ENCODE measurements at places on chromosomes 1 and 21. TPM values are rescaled to one million over a fixed set of nuclear protein-coding genes. Genes with fewer than 3 reads are reported as not detected.
A peak's percentile ranks its signal among the peaks of the same experiment; 100 is the strongest.

GRCh38 chr1:110460253-110461220, 9.6 kb downstream of the PROK1 start:
- H3K4me3 ChIP-seq, result no peak overlapping the region
- H3K36me3 ChIP-seq, result no peaks in the 10 kb centered on the region
- DNase-seq, result peak; percentile 78
- no peaks in the 10 kb centered on the region for H3K4me1 ChIP-seq
- H3K27ac ChIP-seq, result no peak overlapping the region

Gene SYNC
- not detected for total RNA-seq

- H3K4me3 ChIP-seq, result peak within 1 kb of the TSS; percentile 92
- peak within 1 kb of the TSS; percentile 90 for H3K27ac ChIP-seq
- H3K4me1 ChIP-seq, result peaks cover 25% of the 10 kb centered on the region
- DNase-seq, result peak; percentile 98
- H3K27me3 ChIP-seq, result no peaks in the 10 kb centered on the region
Measured at GRCh38 chr1:43946236-43947060, at the start of gene IPO13. Gene IPO13, plus strand, starts transcription at chr1:43946950. Its CDS starts 651 bp downstream, at chr1:43947601.

GRCh38 chr1:47930210-47930840, 66.9 kb downstream of the TRABD2B start:
- peaks cover 7% of the 10 kb centered on the region for H3K27me3 ChIP-seq
- no peaks in the 10 kb centered on the region for H3K36me3 ChIP-seq
- no peak overlapping the region for H3K27ac ChIP-seq
- no peak for DNase-seq
- no peak overlapping the region for H3K4me3 ChIP-seq
- no peaks in the 10 kb centered on the region for H3K4me1 ChIP-seq

Gene C4BPA
- total RNA-seq, result not detected

Gene SPRR2D
- not detected for total RNA-seq

DNA sequence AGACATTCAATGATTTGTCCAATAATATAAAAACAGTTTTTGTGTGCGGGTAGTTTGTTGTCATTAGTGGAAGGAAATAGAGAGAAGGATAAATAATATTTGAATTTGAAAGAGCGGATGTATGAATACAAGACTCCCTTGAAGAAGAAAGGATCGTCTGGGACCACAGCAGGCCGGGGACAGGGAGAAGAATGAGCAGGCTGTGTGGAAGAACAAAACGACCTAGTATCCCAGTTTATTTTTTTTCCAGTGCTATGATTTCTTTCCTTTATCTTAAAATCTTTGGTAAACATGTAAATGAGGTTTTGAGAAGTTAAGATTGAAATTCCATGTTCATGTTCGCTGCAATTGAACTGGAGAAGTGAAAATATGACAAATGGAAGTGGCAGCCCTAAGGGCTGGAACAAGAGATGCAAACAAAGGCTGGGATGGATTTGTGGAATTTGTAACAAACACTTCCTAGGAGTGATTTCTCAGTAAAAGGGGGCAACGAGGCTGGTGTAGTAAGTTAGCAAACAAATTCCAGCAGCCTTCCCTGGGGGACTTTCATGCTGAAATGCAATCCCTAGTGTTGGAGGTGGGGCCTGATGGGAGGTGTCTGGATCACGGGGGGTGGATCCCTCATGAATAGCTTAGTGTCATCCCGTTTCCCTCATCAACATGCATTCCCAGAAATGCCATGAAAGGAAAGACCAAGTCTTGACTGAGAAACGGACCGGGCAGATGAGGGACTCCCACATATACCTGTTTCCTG, 10.2 kb upstream of the IFI16 start:
- H3K27me3 ChIP-seq, result no peaks in the 10 kb centered on the region
- H3K4me3 ChIP-seq, result no peak overlapping the region
- peaks cover 3% of the 10 kb centered on the region for H3K36me3 ChIP-seq
- peaks cover 12% of the 10 kb centered on the region for H3K4me1 ChIP-seq

GRCh38 chr1:11147197-11147770, 41.9 kb upstream of the ANGPTL7 start:
- H3K4me1 ChIP-seq, result peaks cover 22% of the 10 kb centered on the region
- H3K27ac ChIP-seq, result no peak overlapping the region
- no peak for DNase-seq
- H3K27me3 ChIP-seq, result no peaks in the 10 kb centered on the region

Gene ENAH
- 1.1 TPM for total RNA-seq

DNA sequence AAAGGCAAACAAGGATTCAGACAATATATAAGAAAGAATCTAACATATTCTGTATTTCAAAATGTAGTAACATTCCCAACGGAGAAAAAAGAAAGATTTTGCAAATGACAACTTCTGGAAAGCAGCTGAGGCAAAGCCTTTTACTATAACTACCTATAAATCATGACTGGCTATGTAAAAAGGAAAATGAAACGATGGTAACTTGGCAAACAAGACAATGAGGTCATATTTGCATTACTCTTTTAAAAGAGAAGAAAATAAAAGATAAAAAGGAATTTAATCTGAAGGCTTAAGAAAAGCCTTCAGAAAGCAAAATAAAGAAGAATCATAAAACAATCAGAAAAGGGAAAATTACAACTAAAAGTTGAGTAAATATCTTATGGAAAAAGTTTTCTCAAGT, 25.1 kb upstream of the ASPM start:
- DNase-seq, result no peak
- no peak overlapping the region for H3K27ac ChIP-seq
- H3K4me1 ChIP-seq, result peaks cover 5% of the 10 kb centered on the region

GRCh38 chr1:207181847-207182246, 77.8 kb downstream of the C4BPA start:
- H3K4me3 ChIP-seq, result no peak overlapping the region
- no peak overlapping the region for H3K27ac ChIP-seq
- H3K27me3 ChIP-seq, result peaks cover 4% of the 10 kb centered on the region
- no peaks in the 10 kb centered on the region for H3K36me3 ChIP-seq
- no peak for DNase-seq
- no peaks in the 10 kb centered on the region for H3K4me1 ChIP-seq
